ENCODE measurements at places on chromosomes 1 and 21. TPM values are rescaled to one million over a fixed set of nuclear protein-coding genes. Genes with fewer than 3 reads are reported as not detected.

DNA sequence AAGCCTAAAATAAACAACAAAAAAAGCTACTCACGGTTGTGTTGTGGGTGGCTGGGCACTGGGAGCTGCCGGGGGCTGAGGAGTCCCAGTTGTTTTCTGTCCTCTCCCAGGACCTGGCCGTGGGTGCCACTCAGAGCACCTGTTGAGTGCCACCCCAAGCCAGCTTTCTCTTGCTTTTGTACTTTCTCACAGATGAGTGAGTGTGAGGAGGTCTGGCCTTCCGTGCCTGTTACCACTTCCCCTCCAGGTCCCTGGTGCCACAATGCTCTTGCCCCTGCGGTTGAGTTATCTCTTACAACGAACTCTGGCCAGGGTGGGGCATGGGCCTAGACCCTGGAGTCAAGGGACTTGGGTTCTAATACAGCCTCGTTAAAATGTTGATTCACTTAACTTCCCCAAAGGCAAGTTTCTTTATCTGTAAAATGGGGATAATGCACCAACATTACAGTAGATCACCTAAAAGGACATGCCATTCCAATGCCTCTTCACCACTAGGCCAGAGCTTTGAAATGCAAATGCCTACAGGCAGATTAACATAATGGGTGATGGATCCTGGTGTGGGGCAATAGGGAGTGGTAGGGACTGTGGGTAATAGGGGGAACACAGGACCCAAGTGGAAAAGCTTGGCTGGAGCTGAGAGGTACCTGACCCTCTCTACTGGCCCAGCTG lies at the start of gene CNR2:
Gene CNR2 (minus strand): TSS at position 151 of the 669 bp plus-strand sequence. CDS start 37,745 bp downstream, outside the sequence.
- DNase-seq = peak; percentile 26

- peak; percentile 7 for DNase-seq
These were observed 14.1 kb upstream of the RNF223 start for GRCh38 chr1:1088029-1088800.

DNA sequence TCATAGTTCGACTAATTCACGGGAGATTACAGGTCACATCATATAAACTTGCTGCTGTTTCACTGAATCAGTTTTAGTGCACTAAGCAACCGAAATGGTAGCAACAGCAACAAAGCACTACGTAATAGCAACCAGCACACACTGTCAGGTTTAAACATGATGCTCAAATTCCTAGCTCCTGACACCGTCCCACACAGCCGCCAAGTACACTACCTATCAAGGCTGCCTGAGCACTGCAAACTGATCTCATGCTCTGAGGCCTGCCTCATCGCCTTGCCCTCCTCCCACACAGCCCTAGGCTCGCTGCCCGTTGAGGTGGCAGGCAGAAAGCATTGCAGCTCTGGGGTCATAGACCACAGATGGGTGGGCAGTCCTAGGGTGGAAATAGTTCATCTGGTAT lies 12.4 kb downstream of the LAMC2 start:
- no peak for DNase-seq

MORN1 gene
- 3.0 TPM for total RNA-seq

CYP4A11 gene
- total RNA-seq = not detected

DNA sequence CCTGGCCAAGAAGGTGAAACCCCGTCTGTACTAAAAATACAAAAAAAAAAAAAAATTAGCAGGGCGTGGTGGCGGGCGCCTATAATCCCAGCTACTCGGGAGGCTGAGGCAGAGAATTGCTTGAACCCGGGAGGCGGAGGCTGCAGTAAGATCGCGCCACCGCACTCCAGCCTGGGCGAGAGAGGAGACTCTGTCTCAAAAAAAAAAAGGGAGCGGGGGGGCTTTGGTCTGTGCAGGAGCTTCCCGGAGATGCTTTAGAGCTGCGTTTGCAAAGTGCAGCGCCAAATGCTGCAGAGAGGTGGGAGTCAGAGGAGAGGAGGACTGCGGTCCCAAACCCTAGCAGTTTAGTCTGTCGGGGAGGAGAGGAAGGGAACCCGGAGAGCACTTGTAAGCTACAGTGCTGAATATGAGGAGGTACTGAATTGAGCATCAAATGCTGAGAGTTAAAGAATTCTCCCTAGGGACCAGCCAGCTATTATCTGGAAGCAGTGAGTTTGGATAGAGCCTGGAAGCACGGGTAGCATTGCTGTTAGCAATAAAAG lies 569 bp downstream of the FALEC start:
- no peak for DNase-seq
